ENCODE measurements at places on chromosomes 11 and 22.

DNA sequence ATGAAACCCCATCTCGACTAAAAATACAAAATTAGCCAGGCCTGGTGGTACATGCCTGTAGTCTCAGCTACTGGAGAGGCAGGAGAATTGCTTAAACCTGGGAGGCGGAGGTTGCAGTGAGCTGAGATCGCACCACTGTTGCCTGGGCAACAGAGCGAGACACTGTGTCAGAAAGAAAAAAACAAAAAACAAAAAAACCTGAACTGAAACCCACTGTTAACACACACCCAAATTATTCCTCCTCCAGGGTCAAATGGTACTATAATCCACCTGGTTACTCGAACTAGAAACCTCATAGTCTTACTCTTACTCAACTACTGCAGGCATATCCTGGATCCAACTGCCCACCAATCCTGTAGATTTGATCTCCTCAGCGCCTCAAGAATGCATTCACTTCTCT, 35.5 kb downstream of the USP28 start:
- no peak for DNase-seq

DNA sequence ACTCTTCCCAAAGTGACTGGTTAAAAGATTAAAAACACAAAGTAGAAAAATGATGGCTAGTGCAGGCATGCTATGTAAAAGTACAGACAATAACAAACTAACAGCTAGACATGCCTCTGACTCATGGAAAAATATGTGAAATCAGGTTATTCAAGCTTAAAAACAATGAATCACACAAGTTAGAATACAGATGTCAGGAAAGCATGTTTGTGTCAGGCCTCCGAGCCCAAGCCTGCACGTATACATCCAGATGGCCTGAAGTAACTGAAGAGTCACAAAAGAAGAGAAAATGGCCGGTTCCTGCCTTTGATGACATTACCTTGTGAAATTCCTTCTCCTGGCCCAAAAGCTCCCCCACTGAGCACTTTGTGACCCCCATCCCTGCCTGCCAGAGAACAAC, 110.1 kb downstream of the NOX4 start:
- peak; percentile 15 for DNase-seq

- DNase-seq = no peak
Measured at GRCh38 chr11:70456921-70457532, 58.7 kb downstream of the CTTN start.

- DNase-seq = no peak
Measured at GRCh38 chr11:125300791-125301218, 136.3 kb downstream of the PKNOX2 start.

GRCh38 chr11:125093502-125093901, 17.9 kb downstream of the TMEM218 start:
- DNase-seq = no peak

GRCh38 chr11:8671193-8671612, 11.3 kb downstream of the TRIM66 start:
- peak; percentile 50 for DNase-seq

Data from renal cortex interstitium (tissue), 15 donors.